ENCODE measurements at places on chromosomes 16 and 17. TPM values are rescaled to one million over a fixed set of nuclear protein-coding genes. Genes with fewer than 3 reads are reported as not detected.
A peak's percentile ranks its signal among the peaks of the same experiment; 100 is the strongest.

GRCh38 chr16:55655897-55656681, at the start of gene SLC6A2:
SLC6A2 (plus strand) TSS chr16:55655988; CDS start chr16:55656695, 707 bp downstream.
- no peak within 1 kb of the TSS for H3K27ac ChIP-seq
- H3K4me3 ChIP-seq: no peak within 1 kb of the TSS
- peaks cover 13% of the 10 kb centered on the region for H3K27me3 ChIP-seq

GRCh38 chr16:11183035-11183812, 72.8 kb downstream of the SOCS1 start:
- H3K27me3 ChIP-seq: no peaks in the 10 kb centered on the region
- no peaks in the 10 kb centered on the region for H3K36me3 ChIP-seq
- H3K4me3 ChIP-seq: peak overlapping the region; percentile 9
- peaks cover 33% of the 10 kb centered on the region for H3K4me1 ChIP-seq
- DNase-seq: peak; percentile 78

DNA sequence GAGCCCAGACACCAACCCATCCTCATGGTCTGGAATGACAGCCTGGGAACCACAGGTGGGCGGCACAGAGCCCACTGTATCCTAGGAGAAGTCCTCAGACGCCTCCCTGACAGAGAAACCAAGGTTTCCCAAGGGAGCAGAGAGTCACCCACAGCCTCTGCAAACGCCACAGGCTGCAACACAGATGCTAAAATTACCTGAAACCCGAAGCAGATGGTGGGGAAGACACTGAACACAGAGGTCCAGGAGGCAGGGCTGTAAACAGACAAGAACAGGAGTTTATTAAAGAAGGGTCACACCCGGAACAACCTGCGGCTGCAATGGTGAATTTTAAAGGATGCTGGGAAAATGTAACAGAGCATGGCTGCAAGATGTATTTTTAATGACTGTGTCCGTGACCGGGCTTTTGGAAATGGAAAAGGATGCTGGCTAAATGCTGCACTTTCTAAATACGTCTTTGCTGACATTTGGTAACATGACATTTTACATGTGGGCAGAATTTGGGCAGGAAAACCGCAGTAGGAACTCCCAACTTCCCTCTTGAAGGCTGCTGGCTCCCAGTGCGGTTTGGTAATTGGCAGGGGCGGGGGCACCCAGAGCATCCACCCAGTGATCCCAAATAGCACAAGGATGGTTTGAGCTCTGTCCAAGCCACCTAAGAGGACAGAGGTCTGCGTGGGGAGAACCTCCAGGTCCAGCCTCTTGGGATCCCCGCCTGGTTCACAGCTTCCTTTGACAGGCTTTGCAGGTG, 13.1 kb downstream of the SLC38A8 start:
- H3K4me3 ChIP-seq: no peak overlapping the region
- H3K4me1 ChIP-seq: no peaks in the 10 kb centered on the region
- no peak overlapping the region for H3K27ac ChIP-seq
- H3K36me3 ChIP-seq: no peaks in the 10 kb centered on the region
- no peak for DNase-seq

GRCh38 chr17:9339958-9340357, 235.7 kb downstream of the STX8 start:
- peaks cover 12% of the 10 kb centered on the region for H3K36me3 ChIP-seq
- H3K27ac ChIP-seq: no peak overlapping the region
- peaks cover 4% of the 10 kb centered on the region for H3K4me1 ChIP-seq
- H3K27me3 ChIP-seq: no peaks in the 10 kb centered on the region
- DNase-seq: no peak

DNA sequence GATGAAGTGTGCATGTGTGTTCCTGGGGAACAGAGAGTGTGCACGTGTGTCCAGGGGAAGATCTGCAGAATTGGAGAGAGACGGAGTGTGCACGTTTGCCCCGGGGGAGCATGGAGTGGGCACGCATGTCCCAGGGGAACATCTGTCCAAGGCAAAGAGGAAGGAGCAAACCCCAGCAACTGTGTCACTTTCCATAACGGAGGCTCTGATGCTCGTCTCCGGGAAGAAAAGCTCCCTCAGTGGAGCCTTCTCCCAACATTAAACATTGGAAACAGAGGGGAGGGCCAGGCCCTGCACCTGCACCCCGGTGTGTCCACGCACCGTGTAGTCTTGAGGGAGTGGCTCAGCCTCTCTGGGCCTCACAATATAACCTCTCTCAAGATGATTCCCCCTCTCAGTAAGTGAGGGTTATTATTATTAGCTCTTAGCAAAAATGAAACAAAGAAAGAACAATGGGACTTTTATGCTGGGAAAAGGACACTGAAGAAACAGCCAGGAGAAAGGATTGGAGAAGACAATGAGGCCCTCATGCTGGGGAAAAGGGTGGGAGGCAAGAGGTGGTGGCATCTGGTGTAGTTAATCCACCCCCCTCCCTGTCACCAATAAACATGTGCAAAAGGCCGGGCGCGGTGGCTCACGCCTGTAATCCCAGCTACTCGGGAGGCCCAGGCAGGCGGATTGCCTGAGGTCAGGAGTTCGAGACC, 7.6 kb downstream of the RAB40B start:
- no peak for DNase-seq
- no peak overlapping the region for H3K4me3 ChIP-seq
- peaks cover 13% of the 10 kb centered on the region for H3K36me3 ChIP-seq
- H3K27me3 ChIP-seq: no peaks in the 10 kb centered on the region
- H3K4me1 ChIP-seq: peaks cover 4% of the 10 kb centered on the region

DNA sequence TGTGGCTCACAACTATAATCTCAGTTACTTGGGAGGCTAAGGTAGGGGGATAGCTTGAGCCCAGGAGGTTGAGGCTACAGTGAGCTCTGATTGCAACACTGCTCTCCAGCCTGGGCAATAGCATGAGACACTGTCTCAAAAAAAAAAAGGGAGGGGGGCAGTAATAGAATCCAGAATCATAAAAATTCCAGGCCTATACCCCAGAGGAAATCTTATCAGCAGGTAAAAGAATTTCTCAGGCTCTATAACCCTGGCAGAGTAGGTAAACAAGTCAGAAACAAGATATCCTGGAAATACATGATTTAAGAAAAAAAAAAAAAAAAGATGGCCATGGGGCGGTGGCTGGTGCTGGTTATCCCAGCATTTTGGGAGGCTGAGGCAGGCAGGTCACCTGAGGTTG, 12.9 kb downstream of the SPAG9 start:
- peaks cover 11% of the 10 kb centered on the region for H3K4me1 ChIP-seq
- no peaks in the 10 kb centered on the region for H3K36me3 ChIP-seq
- no peak for DNase-seq
- no peak overlapping the region for H3K27ac ChIP-seq
- no peak overlapping the region for H3K4me3 ChIP-seq
- H3K27me3 ChIP-seq: no peaks in the 10 kb centered on the region

DNA sequence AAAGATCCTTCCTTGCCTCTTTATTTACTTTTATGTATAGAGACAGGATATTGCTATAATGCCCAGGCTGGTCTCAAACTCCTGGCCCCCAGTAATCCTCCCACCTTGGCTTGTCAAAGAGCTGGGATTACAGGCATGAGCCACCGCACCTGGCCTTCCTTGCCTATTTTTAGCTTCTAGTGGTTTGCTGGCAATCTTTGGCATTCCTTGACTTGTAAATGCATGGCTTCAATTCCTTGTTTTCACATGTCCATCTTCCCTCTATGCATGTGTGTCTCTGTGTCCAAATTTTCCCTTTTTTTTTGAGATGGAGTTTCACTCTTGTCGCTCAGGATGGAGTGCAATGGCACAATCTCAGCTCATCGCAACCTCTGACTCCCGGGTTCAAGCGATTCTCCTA, 22.5 kb downstream of the HEXIM2 start:
- no peak for DNase-seq
- no peak overlapping the region for H3K4me3 ChIP-seq
- no peaks in the 10 kb centered on the region for H3K36me3 ChIP-seq
- no peaks in the 10 kb centered on the region for H3K4me1 ChIP-seq

DNA sequence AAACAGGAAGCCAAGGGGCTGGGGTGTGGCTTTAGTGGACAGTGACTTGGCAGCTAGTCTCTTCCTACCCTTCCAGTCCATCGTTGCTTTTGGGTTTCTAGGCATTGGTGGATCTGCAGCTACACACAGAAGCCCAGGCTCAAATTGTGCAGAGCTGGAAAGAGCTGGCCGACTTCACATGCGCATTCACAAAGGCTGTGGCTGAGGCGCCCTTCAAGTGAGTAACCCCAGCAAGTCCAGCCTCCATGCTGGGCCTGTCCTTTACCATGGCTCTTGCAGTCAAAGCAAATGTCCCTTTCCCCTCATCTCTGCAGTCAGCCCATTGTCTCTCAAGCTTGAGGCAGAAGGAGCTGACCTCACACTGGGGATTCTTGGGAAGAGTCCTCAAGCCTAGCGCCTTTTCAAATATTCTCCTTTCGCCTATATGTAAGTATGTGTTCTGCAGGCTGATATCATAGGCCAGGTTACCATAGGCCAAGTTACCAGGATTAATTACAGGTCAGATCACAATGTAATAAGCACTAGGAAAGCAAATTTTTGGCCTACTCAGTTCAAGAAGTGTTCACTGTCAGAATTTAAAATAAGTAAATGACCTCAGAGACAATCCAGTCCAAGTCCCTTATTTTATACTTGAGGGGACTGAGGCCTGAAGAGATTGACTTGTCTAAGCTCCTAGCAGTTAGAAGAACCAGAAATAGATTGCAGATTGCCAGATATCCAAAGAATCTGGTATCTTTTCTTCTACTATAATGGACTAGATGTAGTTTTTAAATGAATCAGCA, 6.5 kb downstream of the EME1 start:
- H3K27me3 ChIP-seq: no peaks in the 10 kb centered on the region
- no peak overlapping the region for H3K27ac ChIP-seq
- no peaks in the 10 kb centered on the region for H3K4me1 ChIP-seq
- H3K36me3 ChIP-seq: no peaks in the 10 kb centered on the region

DNA sequence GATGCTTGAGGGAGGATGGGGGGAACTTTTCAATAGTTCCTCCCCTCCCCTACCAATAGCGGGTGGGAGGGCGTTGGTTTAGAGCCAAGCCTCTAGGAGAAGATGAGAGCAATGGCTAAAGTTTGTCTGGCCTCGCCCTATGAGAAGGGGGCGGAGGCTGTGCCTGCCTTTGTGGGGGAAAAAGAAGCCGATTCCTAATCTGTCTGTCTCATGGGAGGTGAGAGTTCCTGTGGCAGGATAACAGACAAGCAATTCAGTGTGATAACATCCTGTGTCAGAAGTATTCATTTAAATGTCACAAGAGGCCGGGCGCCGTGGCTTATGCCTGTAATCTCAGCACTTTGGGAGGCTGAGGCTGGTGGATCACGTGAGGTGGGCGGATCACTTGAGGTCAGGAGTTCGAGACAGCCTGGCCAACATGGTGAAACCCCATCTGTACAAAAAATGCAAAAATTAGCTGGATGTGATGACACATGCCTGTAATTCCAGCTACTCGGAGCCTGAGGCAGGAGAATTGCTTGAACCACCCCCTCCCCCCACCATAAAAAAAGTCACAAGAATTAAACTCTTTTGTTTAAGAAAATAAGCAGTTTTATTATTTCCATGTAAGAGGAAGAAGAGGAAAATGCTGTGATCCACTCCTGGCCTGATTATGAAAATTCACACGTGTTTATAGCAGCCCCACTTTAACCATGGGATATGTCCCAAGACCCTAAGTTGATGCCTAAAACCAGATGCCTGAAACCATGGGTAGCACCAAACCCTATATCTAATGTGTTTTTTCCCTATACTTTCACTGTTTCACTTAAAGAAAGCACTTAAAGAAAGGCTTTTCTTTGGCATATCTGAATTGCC, 1.7 kb downstream of the SLFN5 start:
- peaks cover 23% of the 10 kb centered on the region for H3K36me3 ChIP-seq

GRCh38 chr17:82443465-82444283, 6.9 kb downstream of the CYBC1 start:
- peaks cover 21% of the 10 kb centered on the region for H3K4me1 ChIP-seq
- no peak overlapping the region for H3K4me3 ChIP-seq
- H3K27me3 ChIP-seq: no peaks in the 10 kb centered on the region
- no peak for DNase-seq
- no peak overlapping the region for H3K27ac ChIP-seq

Gene KRTAP3-1
- total RNA-seq: not detected

Gene METTL22
- total RNA-seq: 65.9 TPM

Gene ZSCAN10
- 0.22 TPM for total RNA-seq

Gene SLC43A2
- total RNA-seq: 4.9 TPM

Gene CD300A
- total RNA-seq: 17.6 TPM

Gene TLCD2
- total RNA-seq: 0.17 TPM

Gene RGS11
- total RNA-seq: not detected

All from natural killer cell treated with Interleukin-12 subunit alpha and Interleukin-12 subunit beta and Interleukin-15 and Interleukin-18, amount 100 ng/mL, for 72 hours (primary cell).